ENCODE measurements at places on chromosomes 3 and 15. TPM values are rescaled to one million over a fixed set of nuclear protein-coding genes. Genes with fewer than 3 reads are reported as not detected.

The CLDN16 gene
- total RNA-seq = not detected

The ADCY5 gene
- total RNA-seq = not detected

The TRH gene
- total RNA-seq = not detected

The PGBD4 gene
- total RNA-seq = 3.3 TPM

The TICRR gene
- total RNA-seq = 16.1 TPM

The SLC22A13 gene
- total RNA-seq = 0.67 TPM

The LRRC34 gene
- 4.3 TPM for total RNA-seq

The ISL2 gene
- total RNA-seq = 0.13 TPM

The AZI2 gene
- 41.4 TPM for total RNA-seq

The GASK1A gene
- not detected for total RNA-seq

The C2CD4B gene
- total RNA-seq = not detected

The HYAL3 gene
- 7.0 TPM for total RNA-seq

The GRAMD2A gene
- total RNA-seq = not detected

The BLOC1S6 gene
- total RNA-seq = 38.7 TPM

The TMEM108 gene
- not detected for total RNA-seq

The CHST14 gene
- total RNA-seq = 13.7 TPM

The INKA1 gene
- total RNA-seq = 0.46 TPM

The SLC9C1 gene
- total RNA-seq = not detected

The AP3B2 gene
- total RNA-seq = not detected

The TRPM1 gene
- not detected for total RNA-seq

The ZBED2 gene
- total RNA-seq = 2.3 TPM

The EEFSEC gene
- 17.5 TPM for total RNA-seq

The REC114 gene
- not detected for total RNA-seq
